ENCODE measurements at places on chromosomes 2 and 18.

- no peak for DNase-seq
Measured at GRCh38 chr18:76348267-76349066, 146.6 kb downstream of the ZNF516 start.

GRCh38 chr18:70154591-70155194 is 50.8 kb downstream of the RTTN start:
- DNase-seq, result no peak

DNA sequence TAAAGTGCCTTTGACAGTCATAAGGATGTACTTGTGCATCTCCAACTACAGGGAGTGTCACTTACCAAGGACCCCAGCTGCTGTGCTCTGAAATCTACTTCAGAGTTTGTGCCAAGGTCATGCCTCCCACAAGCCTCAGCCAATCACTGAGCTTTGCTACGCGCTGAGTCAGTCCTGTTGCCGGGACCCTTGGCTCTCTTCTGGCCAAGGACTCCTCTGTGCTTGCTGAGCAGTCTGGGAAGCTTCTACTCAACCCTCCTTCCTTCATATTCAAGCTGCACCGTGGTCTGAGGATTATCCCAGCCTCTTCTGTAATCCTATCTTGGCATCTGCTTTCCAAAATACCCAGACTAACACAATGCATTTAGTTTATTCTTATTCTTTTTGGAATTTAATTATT is 398.9 kb upstream of the FANCL start:
- DNase-seq, result no peak

DNA sequence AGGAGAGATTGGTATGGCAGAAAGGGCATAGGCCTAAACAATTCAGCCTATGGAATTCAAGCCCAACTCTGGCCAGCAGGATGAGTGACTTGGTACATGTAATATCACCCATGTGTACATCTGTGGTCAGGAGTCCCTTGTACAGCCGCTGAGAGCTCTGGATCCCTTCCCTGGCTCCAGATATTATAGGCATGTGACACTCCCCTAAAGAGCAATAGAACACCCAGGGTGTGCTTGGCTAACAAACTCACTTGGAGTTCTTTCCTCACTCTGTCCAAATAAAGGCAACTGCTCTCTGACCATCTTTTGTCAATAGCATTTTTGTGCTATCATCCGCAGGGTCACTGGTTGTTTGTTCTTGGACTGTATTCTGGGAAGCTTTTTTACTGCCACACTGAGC is 197.4 kb upstream of the NCKAP5 start:
- no peak for DNase-seq

GRCh38 chr2:168819829-168820489 is 17.5 kb downstream of the NOSTRIN start:
- no peak for DNase-seq

GRCh38 chr2:104041351-104041750 is 812.6 kb upstream of the POU3F3 start:
- no peak for DNase-seq

DNA sequence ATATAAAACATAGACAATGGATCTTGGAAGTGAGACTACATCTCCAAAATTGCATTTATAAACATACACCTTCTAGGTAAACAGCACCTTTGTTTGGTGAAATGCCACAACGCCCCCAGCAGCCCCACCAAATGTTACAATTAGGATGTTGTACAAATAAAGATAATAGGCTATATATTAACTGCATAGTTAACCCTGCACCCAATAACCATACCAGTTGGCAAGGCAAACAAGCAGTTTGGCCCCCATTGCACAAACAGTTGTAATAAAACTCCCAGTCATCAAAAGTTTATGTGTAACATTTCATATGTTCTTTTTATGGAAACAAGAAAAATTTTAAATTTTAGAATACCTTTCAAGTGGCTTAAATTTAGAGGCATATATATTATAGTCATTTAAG is 67.3 kb downstream of the PRPF40A start:
- no peak for DNase-seq

DNA sequence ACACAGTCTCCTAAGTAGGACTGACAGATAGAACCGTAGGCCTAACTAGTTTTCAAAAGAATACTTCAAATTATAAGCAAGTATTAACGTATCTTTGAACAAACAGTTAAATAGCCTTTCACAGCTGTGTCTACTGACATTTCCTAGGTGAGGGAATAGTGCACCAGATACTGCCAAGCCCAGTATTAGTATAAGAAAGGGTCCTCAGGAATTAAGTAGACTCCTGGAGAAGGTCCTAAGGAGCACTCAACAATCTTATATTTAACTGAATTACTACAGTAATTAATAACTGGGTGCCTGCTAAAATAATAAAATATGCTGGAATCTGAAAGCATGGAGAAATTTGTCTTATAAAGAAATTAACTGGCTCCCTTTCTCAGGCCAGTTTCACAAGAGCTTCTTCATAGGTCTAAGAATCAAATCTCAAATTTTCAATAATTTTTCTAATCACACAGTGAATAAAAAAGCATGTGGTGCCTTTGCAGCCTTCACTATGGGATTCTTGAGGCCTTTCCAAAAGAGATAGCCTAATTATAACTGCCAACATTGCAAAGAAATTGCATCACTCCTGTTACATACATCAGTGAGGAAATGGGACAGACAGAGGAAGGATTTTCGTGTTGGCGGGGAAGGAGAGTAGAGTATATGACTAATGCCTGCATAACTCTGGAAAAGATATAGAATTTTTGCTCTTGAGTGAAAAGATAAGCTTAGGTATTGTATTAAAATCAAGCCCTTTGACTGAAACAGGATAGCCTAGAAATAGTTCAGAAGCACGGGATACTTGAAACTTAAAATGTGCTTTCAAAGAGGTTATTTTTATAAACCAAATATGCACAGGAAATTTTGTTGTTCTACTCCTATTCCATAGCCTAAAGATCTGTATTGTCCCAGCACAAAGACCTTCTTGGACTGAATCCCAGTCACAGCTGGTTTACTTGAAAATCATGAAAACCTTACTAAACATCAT is 228.6 kb upstream of the STK17B start:
- no peak for DNase-seq

All from thoracic aorta (tissue), 2 donors.